ENCODE measurements at places on chromosomes 11 and 22.

- no peak for DNase-seq
Measured at GRCh38 chr11:27413218-27413617, 50.2 kb upstream of the CCDC34 start.

DNA sequence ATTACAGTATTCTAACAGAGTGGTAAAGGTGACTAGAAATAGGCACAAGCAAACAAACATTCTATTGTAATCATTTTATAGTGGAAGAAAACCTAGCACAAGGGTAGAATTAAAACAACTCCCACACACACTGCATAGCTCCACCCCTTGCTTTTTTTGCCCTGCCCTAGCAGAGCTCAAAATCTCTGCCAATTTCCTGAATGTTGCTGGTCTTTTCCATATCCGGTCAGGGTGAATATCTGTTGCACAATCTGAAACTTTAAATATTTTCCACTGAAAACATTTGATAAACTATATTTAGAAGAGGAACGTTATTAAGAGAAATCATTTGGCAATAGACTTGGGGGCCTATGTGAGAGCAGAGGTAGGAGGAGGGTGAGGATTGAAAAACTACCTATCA, 2.7 kb downstream of the SPA17 start:
- no peak for DNase-seq

DNA sequence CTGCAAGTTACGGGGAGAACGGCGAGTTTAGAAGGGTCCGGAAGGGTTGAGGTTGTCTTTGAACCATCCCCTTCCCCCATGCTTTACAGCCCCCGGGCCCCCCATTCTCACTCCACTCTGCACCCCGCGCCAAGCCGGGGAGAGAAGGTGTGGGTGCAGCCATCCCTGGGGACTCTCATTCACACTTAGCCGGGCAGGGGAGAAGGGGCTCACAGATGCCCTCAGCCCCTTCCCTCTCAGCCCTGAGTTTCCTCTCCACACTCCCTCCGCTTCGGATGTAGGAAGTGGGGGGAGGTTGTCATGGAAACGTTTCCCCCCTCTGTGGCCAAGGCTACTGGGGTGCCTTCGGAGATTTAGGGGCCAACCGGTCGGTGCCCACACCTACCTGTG, 334 bp downstream of the CADM1 start:
- DNase-seq, result no peak

DNA sequence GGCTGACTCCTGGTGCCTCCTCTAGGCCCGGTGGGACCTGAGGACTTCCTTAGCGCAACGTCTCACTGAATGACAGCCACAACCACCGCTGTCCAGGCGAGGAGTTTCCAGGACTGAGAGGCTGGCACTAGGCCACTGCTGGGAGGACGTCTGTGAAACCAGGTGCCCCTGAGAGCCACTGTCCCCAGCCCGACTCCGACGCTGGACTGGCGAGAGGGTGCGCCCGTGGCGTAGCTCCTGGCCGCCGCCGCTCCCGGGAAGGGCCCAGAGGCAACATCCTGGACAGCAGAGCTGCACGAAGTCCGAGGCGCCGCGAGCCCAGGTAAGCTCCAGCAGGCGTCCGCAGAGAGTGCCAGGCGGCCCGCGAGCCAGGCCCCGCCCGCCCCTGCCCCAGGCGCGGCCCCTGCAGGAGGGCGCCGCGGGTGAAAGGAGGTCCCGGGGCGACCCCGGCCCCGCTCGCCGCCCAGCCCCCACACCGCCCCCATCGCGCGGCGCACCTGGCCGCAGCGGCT, 525 bp downstream of the DGCR2 start:
- peak; percentile 13 for DNase-seq

GRCh38 chr22:41023299-41023623, 69.1 kb upstream of the EP300 start:
- DNase-seq, result no peak

Measured in CD4-positive, alpha-beta T cell treated with Interleukin-15 for 4 hours (primary cell).